ENCODE measurements at places on chromosomes 3 and 15.

GRCh38 chr3:143226678-143227291, 107.2 kb downstream of the CHST2 start:
- DNase-seq: no peak

DNA sequence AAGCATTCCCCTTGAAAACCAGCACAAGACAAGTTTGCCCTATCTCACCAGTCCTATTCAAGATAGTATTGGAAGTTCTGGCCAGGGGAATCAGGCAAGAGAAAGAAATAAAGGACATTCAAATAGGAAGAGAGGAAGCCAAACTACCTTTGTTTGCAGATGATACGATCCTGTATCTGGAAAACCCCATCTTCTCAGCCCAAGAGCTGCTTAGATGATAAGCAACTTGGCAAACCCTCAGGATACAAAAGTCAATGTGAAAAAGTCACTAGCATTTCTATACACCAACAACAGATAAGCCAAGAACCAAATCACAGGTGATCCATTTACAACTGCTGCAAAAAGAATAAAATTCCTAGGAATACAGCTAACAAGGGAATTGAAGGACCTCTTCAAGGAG, 403.7 kb upstream of the AZI2 start:
- no peak for DNase-seq

GRCh38 chr3:11995120-11995519, 9.1 kb upstream of the SYN2 start:
- DNase-seq: no peak

GRCh38 chr3:131747466-131747865, 244.7 kb upstream of the MRPL3 start:
- no peak for DNase-seq

GRCh38 chr3:146899171-146899570, 294.0 kb upstream of the PLSCR5 start:
- peak; percentile 9 for DNase-seq

GRCh38 chr15:78854833-78855372, 17.8 kb upstream of the MORF4L1 start:
- DNase-seq: no peak

DNA sequence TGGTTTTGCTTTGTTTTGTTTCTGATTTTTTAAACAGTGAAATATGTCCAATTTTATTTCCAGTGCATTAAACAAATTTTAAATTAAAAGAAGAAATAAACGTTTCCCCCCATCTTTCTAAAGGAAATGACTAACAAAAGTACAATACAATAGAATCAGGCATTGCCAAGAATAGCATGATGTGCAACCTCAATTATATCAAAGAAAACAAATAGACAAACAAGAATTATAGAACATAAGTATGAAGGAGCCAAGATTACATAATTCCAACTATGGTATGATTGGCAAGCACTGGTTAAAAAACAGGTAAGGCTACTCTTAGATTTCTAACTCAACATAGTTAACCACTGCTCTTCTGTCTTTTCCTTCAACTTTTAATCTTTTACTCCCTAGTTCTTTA, 26.4 kb downstream of the TIGIT start:
- DNase-seq: no peak

DNA sequence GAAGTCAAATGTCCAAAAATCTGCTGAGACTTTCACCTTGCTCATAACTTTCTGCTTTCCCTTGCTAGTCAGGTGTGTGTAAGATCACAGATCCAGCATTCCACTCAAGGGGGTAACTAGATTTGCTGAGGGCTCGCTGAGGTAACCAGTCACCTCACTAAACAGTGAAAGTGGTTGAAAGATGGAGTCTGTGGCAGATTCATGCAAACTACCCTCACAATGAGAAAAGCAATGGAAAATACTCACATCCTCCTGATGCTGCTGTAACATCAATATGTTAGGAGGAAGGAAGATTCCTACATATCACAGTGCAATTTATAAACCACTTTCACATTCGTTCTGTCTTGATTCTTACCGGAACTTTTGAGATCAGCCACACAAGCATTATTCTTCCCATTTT, 174.3 kb upstream of the BCL6 start:
- DNase-seq: no peak

Data from trophoblast cell (in vitro differentiated cells and primary cell).